ENCODE measurements at places on chromosomes 3 and 15. TPM values are rescaled to one million over a fixed set of nuclear protein-coding genes. Genes with fewer than 3 reads are reported as not detected.

Gene ST3GAL6
- total RNA-seq, result 29.4 TPM

DNA sequence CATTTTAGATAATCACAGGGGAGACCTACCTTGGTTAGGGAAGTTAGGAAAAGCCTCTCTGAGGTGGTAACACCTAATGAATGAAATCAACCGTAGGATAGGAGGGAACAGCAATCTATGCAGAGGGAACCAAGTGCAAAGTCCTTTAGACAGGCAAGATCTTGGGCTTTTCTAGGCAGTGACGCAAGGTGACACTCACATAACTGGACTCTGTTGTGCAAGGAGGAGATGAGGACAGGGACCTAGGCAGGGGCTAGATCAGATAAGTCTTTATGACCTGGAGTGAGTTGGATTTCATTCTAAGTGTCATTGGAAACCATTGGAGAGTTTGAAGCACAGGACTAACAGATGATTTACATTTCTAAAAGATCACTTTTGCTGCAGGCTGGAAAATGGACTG lies 4.6 kb upstream of the LMOD3 start:
- no peak for DNase-seq

Gene TM4SF1
- 188 TPM for total RNA-seq

DNA sequence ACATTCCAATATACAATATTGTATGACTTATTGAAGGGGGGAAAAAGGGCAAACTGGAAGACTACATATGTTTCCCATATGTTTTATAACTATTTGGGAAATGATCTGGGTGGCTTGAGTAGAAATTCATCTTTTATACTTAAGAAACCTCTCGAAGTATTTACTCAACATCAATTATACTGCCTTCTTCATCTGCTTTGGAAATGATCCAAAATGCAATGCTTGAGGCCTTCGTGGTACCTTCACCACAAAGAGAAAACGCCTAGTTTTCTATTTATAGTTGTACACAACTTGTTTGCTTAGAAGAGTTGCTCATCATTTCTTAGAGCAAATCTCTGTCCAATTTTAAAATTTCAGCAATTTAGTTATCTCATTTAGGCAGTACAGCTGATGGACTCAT lies 18.8 kb downstream of the ACKR4 start:
- DNase-seq, result no peak

DNA sequence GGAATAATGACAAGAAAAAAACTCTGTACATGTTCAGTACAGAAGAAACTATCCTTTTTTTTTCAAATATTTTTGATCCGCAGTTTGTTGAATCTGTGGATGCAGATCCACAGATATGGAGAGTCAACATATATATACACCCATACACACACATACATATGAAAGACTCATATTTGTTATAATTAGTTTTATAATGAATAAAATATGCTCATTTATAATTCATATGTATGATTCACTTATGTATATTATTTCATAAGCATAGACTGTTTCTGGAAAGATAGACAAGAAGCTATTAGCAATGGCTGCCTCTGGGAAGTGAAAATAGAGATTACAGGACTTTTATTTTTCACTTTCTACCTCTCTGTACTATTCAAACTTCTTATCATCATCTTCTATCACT lies 9.8 kb downstream of the DZIP1L start:
- no peak for DNase-seq

Gene DUOXA1
- 138 TPM for total RNA-seq

Gene DBR1
- total RNA-seq, result 14.8 TPM

Gene SOX14
- total RNA-seq, result not detected

DNA sequence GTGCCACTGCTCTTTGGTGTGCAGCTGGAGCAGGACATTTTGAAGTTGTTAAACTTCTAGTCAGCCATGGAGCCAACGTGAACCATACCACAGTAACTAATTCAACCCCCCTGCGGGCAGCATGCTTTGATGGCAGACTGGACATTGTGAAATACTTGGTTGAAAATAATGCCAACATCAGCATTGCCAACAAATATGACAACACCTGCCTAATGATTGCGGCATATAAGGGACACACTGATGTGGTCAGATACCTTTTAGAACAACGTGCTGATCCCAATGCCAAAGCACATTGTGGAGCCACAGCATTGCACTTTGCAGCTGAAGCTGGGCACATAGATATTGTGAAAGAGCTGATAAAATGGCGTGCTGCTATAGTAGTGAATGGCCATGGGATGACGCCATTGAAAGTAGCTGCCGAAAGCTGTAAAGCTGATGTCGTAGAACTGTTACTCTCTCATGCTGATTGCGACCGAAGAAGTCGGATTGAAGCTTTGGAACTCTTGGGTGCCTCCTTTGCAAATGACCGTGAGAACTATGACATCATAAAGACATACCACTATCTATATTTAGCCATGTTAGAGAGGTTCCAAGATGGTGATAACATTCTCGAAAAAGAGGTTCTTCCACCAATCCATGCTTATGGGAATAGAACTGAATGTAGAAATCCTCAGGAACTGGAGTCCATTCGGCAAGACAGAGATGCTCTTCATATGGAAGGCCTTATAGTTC lies 12.2 kb downstream of the FEM1B start:
- no peak for DNase-seq

DNA sequence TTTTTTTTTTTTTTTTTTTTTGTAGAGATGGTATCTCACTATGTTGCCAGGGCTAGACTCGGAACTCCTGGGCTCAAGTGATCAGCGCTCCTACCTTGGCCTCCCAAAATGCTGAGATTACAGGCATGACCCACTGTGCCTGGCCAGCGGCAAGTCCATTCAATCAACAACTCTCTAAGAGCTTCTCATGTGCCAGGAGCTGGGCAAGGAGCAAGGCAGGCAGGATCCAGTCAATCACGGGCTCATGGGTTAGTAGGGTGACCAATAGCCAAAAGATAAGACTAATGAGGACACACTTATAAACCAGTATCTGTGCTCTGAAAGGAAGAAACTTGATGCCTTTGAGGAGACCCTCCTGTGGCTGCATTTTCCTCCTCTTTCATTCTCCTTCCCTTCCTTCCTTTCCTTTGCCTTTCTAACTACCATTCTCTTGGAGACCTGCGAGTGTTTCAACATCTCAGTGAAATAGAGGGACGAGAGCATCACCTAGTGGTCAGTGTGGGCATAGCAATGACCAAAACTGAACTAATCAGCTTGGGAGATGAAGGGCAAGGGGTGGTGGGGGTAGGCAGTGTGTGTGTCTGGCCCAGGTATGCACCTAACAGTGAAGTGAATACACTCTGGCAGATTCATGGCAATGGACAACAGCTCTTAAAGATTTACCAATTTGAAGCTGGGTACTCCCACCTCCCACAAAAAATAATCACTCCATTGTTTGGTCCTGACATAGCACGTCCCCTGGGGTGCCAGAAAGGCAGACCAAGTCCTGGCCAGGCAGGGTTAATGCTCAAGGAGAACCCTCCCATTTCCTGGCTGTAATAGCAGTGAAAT lies 6.3 kb downstream of the RPP25 start:
- no peak for DNase-seq

DNA sequence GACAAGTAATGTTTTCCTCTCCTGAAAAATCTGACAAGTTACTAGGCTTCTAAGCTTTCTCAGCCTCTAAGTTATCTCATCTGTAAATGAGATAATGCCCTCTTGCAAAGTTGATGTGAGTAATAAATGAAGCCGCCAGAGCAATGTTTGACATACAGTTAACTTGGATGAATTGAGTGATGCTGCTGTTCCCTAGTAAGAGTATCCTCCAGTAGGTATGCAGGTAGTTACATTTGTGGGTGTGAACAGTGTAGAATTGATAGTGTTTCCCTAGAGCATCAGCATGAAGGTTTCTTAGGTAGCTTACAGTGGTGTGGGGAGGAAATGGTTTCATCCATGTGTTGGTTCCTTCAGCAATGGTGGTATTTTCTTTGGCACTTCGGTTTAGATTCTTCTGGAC lies 3.4 kb downstream of the ATP2C1 start:
- DNase-seq, result no peak

DNA sequence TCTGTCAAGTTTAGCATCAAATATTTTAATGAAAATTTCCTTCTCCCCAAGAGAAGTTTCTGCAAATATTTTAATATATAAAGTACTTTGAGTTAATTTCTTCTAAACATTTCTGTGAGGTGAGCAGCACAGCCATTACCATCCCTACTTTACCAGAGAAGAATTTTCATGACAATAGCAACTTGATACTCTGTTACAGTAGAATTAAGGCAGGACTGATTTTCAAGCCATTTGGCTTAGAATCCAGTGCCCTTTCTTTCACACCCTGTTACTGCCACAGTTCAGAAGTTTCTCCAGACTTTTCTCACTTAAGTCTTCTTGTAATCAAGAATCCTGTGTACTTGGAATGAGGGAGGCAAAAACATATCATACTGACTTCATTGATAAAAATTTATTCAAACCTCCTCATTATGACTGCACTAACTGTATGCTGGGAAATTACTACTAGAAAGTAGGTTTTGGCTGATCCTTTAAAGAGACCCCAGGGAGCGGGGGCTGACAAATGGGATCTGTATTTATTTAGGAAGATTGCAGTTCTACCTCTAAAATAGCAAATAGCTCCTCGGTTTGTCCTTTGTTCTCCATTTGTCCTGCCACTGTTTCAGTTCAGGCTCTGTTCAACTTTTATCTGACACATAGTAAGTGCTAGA lies 557.0 kb upstream of the SGO1 start:
- DNase-seq, result no peak

DNA sequence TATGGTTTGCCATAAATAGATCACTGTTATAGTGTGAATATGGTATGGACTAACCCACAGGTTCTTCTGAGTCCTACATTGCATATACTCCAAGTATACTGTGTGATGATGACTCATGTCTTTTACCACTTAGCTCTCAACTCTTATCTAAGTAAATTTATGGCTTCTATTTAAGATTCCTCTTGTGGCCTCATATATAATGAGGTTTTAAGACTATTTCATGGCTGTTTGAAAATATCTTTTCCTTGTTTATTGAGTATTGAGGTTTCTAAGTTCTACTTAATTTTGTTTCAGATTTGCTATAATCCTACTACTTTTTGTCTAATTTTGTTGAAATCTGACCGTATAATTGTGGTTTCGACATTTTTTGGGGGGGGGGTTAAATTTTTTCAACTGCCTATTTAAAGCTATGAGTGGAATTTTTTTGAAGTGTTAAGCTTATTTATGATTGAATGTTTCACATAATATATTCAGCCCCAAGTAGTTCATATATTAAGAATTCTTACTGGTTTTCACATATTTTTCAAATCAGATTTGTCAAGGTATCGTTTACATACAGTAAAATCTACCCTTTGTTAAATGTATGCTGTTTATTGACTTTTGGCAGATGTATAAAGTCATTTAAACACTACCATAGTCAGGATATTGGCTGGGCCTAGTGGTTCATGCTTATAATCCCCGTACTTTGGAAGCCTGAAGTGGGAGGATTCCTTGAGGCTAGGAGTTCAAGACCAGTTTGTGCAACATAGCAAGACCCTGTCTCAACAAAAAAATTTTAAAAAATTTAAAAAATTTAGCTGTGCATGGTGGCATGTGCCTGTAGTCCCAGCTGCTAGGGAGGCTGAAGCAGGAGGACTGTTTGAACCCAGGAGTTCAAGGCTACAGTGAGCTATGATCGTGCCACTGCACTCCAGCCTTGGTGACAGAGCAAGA lies 11.7 kb downstream of the SLC25A36 start:
- DNase-seq, result no peak

DNA sequence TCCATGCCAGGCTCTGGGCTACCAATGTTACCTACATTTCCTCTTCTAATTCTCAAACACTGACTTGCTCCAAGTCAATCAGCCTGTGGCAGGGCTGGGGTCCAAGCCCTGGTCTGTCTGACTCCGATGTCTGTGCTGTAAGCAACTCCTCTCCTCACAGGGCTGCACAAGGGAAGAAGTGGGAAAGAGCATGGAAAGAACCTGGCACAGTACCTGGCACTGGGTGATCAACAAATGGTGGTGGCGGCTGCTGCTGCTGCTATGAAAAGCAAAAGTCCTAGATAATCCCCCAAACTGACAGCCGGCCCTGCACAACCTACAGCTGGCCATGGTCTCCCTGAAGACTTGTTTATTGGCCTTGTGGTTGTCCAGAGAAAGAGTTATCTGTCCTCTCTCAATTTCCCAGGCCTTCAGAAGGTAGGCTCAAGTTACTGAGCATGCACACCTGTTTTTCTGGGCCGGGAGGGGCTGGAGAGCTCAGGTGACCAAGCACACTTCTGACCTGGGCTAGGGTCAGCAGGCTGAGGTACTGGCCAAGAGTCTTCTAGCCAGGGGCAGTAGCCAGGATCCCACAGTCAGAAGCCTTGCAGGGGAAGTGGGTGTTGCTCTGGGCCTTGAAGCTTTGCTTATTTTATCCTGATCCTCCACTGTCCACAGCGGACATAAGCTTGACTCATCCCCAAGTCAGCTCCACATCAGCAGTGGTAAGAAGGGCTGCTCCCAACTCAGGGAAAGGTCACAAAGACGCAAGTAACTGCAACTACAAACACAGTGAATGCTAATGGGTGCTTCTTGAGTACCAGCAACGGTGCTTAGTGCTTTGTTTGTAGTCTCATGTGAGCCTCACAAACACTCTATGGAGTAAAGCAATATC lies 35.3 kb upstream of the KY start:
- DNase-seq, result no peak

Gene LYSMD4
- 9.1 TPM for total RNA-seq
